ENCODE measurements at places on chromosomes 7 and 10.

- DNase-seq, result peak; percentile 50
Observed at GRCh38 chr10:6141296-6142151, 52.7 kb downstream of the RBM17 start.

DNA sequence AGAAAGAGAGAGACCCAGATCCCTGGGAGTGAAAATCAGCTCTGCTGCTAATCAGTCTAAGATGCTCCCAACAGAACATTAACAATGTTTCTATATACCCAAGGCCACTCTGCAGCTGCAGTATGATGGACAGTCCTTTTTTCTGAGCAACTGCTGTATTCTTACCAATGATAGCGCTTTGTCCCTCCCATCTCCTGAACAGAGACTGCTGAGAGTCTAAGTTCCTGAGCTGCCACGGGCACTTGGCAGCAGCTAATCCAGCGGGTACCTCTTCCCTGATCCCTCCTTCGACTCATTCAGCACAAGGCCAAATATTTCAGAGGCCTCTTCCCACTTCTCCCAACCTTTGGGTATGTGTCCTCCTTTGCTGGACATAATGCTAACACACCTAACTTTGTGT is 7.7 kb downstream of the CPVL start:
- DNase-seq, result no peak

DNA sequence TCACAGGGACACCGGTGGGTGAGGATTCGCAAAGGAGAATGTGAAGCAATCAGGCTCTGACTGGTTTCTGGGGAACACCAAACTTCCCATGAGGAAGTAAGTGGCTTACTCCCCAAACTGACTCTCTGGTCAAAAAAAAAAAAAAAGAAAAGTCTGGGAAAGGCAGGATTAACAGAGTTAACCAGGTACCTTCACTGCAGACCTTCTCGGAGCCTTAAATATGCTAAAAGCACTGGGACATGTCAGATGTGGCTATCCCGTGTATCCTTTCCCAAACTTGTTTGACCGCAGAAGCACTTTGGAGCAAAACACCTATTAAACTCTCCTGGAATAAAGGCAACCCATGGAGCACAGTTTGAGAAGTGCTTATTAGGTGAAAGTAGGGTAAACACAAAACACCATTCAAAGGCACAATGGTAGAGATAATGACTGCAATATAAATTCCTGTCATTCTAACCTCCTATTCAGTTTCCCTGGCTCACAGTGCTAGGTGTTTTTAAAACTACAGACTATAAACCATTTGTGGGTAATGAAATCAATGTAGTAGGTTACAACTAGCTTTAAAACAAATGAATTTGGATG is 44.1 kb upstream of the MXI1 start:
- DNase-seq, result no peak

GRCh38 chr10:36880898-36881297 is 244.5 kb upstream of the ANKRD30A start:
- no peak for DNase-seq

DNA sequence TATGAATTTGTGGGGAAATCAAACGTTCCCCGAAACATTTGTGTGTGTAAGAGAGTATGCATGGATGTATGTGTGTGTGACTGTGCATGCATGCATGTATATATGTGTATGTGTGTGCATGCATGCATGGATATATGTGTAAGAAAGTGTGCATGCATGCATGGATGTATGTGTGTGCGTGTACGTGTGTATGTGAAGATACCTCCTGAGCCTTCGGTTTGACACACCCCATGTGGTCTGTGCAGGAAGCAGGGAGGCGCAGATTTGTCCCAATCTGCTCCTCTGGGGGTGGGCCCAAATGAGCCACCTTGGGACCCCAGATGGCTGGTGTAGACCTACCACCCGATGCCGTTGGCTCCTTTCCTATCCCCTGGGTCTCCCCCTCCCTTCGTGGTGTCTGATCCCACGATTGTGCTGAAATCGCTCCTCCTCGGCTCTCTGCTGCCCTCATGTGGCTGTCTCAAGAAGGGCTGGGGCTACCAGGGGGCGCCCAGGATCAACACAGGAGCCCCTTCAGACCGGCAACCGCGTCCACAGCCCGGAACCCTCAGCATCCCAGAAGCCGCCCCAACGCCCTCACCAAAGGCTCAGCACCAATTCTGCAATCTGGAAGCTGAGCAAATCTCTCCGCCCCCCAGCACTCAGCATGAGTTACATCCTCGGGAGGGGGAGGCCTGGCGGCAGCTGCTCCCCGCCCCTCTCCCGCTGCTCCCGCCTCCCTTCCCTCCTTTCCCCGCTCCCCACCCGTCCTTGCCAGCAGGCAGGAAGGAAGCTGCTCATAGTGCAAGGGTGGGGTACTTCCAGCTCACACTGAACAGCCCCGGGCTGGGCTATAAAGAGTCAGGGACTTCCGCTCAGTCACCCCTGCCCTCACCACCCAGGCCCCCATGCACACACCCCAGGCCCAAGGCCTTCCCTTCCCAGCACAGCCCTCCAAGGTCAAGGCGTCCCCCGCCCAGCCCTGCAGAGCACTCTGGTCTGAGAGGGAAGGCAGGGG is 2.3 kb upstream of the NOS3 start:
- DNase-seq, result no peak

DNA sequence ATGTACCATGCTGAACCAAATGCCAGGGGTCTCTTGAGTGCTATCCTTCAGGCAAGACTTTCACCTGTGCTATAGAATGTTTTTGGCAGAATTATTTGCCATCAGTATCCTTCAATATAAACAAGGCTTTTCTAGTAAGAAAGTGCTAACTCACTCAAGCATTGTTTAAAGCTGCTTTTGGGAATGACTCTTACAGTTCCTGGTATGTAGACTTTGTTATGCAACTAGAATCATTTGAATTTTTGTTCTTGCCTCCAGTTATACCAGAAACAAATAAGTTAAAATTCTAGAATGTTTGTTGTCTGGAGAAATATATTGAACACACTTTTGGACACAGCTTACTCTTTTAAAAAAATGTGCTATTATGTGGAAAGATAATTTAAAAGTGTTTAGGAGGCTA is 39.5 kb upstream of the RTKN2 start:
- no peak for DNase-seq

- no peak for DNase-seq
Observed at GRCh38 chr7:158407581-158408317, 179.9 kb downstream of the PTPRN2 start.

DNA sequence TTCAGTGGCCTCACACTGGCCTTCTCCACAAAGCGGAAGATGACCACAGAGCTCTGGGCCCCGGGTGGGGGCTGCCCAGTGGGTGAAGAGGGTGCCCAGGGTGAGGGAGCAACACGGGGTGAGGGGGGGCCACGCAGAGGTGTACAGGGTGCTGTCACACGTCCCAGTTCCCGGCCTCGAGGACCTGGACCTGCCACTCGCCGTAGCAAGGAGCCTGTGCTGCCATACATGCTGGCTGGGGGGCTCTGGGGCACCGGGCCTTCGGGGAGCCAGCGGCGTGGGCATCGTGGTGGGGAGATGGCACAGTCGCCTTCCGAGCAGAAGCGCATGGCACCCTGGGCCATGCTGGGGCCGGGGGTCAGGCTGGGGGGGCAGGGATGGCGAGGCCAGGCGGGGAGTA is 1.9 kb downstream of the PSD start:
- no peak for DNase-seq

- DNase-seq, result no peak
Observed at GRCh38 chr7:157523371-157523765, 186.6 kb downstream of the DNAJB6 start.

DNA sequence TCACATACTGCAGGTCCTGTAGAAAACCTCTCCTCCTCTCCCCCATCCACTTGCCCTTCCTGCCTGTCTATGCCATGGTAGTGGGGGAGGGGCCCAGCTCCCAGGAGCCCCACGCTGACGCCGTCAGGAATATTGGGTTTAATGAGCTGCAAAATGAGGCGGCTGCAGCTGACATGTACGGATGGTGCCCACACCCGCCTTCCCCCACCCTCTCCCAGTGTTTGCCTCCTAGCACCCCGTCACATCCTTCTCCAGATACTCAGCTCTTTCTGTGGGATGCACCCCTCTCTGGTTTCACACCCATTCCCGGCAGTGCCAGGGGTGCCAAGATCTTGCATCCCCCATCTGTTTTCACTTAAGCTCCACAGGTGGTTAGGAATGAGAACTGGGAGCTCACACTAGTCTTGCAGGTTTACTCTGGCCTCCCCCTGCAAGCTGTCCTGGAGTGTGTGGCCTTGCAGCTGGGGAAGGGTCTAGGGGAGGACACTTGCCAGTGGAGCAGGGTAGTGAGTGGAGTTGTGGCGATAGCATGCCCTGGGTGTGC is 26.1 kb downstream of the GBX1 start:
- DNase-seq, result no peak
